Activated naive CD4-positive, alpha-beta T cell treated with anti-CD3 and anti-CD28 coated beads, Interleukin-2, amount 10 ng/mL, durations not matched to agents 7 days and 5 days (primary cell): ENCODE measurements at places on chromosomes 6 and 20.

GRCh38 chr6:124812067-124812466 lies 150.2 kb upstream of the RNF217 start:
- DNase-seq, result no peak

GRCh38 chr20:46324960-46325703 lies 16.8 kb upstream of the CDH22 start:
- DNase-seq, result peak; percentile 34

- DNase-seq, result no peak
These were observed 1.8 kb downstream of the TREM1 start for GRCh38 chr6:41284726-41285125.

GRCh38 chr6:160102956-160103824 lies 18.4 kb upstream of the SLC22A1 start:
- DNase-seq, result peak; percentile 50

GRCh38 chr6:84508981-84509380 lies 255.4 kb downstream of the TBX18 start:
- no peak for DNase-seq

- DNase-seq, result no peak
These were observed 74.2 kb upstream of the DSP start for GRCh38 chr6:7467007-7467897.
